ENCODE measurements at places on chromosomes 12 and 14.

DNA sequence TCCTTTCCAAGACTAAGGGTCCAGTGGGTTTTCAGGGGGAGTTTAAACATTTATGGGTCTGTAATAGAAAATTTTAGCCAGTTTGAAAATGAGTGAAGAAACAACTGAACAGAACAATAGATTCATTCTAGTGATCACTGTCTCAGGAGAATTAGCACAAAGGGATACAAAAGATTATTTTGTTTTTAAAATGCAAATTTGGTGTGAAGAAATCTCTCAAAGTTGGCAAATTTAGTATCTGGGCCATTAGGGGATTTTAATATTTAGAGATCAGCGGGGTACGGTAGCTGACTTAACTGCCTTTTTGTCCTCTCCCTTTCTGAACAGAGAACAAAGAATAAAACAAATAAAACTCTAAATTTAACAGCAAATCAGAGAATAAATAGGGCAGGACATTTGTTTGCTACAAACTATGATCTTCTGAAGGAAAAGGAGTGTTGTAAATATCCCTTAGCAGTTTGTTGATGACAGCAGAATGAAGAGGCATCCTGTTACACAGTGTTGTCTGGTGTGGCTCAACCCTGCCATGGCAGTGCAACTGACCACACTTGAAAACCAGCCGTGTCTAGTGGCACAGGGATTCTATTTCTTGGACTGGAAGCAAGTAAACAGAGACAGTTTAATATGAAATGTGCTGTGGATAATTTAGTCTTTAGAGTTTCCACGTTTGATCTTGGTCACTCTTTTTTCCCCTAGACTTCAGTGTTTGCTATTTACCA lies 46.3 kb upstream of the LRTM2 start:
- DNase-seq = no peak

GRCh38 chr14:50342221-50343078 lies 30.3 kb downstream of the DMAC2L start:
- no peak for DNase-seq

DNA sequence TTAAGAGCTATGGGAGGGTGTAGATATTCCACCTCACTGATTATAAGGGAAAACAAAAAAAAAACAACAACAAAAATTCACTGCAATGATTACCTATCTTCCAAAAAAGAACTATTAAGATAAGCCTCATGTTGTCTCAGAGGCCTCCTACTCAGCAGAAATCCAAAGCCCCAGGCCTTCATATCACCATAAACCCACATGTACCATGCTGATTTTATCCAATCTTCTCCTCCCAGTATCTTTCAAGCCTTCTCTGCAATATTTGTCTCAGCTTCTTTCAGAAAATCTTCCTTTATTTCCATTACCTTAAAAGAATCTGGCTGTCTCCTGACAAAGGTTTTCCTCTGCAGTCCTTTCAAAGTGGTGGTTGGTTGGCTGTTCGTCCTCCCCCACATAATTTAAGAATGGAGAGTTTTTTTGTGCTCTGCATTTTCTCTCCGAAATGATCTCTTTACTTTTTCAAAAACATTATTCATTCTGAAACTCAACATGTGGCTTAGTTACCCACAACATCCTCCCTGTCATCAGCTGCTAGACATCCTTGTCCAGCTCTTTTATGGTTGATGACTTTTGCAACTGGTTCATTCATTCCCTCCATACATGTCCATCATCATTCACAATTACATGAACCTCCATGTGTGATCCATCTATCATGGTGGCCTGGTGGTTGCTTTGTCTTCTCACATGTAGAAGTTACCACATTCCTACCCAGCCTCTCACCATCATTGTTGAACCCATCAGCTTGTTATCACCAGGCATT lies 2.9 kb upstream of the EPYC start:
- DNase-seq = no peak

DNA sequence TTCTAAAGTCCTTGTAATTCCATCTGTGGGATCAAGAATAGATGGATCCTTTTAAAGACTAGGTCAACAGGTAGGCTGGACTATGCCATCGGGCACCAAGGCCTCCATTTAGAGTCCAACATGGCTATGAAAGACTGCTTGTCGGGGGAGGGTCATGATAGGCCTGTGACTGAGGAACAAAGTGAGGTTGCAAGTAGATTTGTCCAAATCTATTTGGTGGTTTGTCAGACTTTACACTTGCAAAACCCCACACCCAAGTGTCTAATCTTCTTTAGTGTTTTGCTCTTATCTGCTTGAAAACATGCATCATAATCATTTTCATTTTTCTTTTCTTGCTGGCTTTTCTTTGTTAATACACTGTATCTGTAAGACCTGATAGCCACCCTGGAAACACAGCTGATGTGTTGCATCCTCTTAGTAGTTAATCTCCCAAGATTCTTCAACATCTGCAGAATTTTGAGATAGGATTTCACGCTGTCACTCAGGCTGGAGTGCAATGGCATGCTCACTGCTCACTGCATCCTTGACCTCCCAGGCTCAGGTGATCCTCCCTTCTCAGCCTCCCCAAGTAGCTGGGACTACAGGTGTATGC lies 50.3 kb downstream of the TDP1 start:
- no peak for DNase-seq

GRCh38 chr14:61661471-61662400 lies 33.6 kb upstream of the HIF1A start:
- DNase-seq = no peak

DNA sequence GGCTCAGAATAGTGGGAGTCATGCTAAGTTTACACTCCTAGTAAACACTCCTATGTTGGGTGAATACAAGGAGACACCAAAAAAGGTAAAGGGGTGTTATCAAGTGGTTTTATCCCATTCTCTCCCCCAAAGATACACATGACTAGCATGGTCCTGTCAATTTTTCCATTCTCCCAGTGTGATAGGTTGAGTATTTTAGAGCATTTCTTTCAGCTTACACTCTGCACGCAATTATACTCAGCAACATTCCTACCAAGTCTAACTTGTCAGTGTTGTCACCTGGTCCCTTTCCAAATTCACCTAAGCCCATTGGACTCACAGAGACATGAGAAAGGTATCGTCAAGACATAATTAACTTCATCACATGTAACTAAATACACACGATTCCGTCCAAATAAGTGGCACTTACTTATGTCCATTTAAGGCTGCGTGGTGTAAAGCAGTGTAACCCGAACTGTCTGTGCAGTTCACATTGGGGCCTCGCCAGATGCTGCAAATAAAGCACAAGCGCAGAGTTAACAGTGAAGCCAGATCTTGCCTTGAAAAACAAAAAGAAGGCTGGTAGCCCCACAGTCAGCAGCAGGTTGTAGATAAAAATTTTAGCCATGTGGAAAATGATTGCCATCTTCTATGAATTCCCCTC lies 159.7 kb downstream of the ANKS1B start:
- DNase-seq = no peak

- DNase-seq = no peak
Observed at GRCh38 chr14:97295108-97295710, 498.0 kb downstream of the VRK1 start.

- no peak for DNase-seq
Observed at GRCh38 chr12:118290130-118290529, 82.6 kb downstream of the TAOK3 start.

GRCh38 chr12:24898185-24898584 lies 50.7 kb downstream of the BCAT1 start:
- no peak for DNase-seq

DNA sequence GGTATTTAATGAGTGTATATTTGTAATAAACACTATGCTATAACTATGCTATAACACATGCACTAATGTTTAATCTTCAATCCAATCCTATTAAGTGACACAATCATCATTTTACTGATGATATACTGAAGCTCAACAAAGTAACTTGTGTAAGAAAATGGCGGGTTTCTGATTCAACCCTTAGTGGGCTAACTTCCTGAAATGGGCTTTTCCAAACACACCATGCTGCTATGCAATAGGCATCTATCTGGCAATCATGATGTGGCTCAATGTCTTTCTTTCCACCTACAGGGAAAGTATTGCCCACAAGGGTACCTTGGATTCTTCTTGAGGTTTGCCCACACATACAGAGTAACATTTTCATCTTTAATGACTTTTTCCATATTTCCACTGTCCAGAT lies 48.3 kb downstream of the DNAI7 start:
- DNase-seq = no peak

DNA sequence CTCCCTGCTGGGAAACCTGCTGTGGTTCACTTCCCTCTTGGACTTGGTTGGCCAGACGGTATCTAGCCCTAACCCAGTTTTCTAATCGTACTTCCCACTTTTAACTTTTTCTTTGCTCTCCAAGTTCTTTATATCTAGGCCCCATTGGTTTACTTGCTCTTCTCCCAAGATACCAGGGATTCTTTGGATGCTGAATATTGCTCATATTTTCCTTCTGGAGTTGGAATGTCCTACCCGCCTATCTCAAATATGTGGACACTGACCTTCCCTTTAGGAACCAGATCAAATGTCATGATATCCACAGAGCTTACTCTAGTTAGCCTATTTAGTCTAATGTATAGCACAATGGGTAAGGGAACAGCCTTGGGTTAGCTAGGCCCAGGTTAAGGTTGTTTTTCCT lies 228.6 kb downstream of the DACT1 start:
- DNase-seq = no peak

- no peak for DNase-seq
Observed at GRCh38 chr12:108321688-108322087, 17.4 kb downstream of the CMKLR1 start.

DNA sequence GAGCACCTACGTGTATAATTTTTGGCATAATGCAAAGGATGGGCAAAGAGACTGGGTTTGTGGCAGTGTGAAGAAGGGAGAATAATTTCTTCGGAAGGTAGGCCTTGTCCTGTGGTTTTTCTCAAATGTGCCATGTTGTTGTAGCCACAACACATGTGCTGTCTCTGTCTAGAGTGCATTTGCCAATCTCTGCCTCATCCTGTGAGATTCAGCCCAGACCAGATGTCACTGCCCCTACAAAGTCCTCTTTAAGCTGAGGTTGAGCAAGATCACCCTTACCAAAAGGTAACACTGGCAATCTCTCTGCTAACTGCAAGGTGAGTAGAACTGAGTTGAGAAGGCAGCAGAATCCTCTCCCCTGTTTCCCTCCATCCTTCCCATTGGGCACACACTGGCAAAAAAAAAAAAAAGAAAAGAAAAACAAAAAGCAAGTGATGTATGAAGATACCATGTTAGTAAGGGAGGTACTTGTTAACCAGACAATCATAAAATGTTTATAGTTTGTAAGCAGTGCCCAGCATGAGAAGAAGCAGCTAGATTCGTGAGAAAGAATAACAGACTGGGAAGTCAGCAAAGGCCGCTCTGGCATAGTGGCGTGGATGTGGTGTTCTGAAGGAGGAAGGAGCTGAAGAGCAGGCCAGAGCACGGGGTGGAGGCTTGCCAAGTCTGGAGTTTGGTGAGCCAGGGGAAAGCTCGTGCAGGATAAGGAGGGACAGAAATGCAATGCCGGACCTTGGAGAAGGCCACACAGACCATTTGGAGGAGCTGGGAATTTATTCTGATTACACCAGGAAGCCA lies 18.9 kb downstream of the DYRK2 start:
- DNase-seq = no peak

DNA sequence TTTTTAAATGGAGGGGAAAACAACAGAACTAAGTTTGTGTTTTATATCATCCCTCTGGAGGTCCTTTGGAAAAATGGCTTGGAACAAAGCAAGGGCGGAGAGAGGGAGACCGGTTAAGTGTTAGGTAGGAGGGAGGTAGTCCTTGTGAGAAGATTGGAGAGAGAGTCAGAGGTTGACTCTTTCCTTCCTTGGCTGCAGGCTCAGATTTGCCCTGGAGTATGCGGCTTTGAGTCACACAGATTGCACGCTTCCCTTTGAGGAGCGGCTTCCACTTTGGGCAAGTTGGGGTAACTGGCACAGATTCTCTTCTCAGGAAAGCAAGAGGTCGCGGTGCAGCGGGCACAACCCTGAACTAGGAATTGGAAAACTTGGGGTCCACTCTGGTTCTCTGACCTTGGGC lies 9.9 kb downstream of the SOCS2 start:
- no peak for DNase-seq

DNA sequence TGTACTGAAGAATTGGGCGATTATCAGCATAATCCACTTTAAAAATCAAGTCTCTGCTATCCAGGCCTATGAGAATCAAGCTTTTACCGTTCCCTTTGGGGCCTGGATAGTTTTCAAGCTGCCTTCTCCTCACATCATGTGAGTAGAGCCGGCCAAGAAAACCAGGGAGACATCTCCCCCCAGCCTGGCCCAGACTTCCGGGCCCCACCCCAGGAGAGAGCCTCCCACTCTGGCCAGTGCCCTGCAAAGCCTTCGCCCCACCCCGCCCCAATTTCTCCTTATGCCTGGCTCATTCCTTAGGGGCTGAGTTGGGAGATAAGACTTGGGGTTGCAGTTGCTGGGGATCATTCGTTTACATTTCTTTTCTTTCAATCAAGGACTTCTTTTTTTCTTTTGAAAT lies 1.4 kb upstream of the TMEM132C start:
- DNase-seq = no peak

DNA sequence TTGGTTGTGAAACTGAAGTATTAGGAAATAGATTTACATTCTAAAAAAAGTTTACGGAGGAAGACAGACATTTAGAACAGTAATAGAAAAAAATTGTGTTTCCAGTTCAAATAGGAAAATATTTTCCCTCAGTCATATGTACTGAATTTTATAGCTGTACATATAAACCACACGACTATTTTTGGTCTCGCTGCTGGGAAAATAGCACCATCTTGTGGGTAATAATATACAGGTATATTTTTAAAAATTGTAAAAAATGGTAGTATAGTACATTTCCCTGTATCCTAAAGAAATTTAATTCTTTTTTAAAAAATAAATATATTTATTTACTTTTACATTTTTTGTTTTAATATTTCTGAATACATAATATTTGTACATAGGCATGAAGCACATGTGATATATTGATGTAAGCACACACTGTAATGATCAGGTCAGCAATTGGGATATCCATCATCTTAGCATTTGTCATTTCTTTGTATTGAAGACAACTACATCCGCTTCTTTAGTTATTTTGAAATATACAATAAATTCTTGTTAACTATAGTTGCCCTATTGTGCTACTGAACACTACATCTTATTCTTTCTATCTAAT lies 168.6 kb downstream of the ALX1 start:
- DNase-seq = no peak

DNA sequence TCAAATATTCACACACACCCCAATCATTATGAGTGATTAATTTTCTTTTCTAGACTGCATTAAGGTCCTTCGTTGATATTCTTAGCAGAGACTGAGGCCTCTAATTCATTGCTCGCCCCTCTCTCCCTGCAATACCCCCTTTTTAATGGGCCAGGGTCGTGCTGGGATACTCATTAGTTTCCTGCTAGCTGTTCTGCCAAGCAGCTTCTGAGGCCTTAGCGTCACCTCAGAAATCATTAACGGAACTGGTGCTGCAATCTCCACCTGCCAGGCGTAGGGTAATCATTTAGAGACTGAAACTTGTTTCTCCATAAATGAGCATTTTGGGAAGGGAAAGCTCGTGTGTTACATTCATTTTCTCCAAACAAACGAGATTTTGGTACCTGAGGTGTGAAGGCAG lies 1054.7 kb downstream of the GALC start:
- DNase-seq = no peak

GRCh38 chr12:111997300-111997699 lies 15.7 kb downstream of the TMEM116 start:
- no peak for DNase-seq
